ENCODE measurements at places on chromosomes 7 and 10.

DNA sequence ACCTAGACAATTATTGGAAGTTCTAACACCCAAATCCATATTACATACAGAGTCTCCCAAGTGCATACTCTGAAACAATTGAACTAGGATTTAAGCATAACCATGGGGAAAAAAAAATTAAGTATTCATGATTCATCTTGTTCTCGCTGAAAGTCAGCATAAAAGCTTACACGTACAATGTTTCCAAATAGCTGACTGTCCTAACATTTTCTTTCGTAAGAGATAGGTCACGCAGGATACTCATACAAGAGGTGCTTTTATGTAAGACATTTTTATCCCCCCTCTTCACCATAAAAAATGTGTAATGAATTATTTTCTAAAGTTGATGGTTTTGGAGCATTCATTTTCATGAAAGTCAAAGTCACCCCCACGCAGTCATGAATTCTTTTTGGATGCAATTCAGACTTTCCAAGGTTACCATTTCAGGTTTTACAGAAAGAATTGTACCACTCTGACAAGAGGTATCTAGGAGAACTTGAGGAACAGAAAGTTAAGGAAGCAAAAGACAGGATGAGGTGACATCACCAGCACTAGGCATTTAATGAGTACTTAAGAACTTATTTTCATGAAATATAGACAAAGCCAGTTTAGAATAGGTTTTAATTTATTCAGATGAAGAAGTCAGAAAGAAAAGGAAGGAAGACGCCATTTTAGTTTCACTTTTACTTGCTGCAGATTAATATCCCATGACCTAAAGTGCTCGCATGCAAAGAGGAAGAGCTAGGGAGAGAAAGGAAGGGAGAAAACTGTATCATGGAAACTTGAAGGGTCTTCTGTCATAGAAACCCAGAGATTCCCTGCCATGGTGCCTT is 55.8 kb downstream of the TMEM26 start:
- DNase-seq, result peak; percentile 21

DNA sequence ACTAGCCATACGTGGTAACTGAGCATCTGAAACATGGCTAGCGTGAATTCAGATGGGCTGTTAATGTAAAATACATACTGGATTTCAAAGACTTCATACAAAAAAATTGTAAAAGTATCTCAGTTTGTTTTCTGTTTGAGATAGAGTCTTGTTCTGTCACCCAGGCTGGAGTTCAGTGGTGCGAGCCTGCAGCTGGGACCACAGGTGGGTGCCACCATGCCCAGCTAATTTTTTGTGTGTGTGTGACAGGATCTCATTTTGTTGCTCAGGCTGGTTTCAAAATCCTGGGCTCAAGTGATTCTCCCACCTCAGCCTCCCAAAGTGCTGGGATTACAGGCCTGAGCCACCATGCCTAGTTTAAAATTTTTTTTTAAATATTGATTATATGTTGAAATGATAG is 4.5 kb downstream of the TMEM243 start:
- no peak for DNase-seq

- peak; percentile 50 for DNase-seq
Measured at GRCh38 chr7:141697211-141697871, 4.6 kb downstream of the DENND11 start.

DNA sequence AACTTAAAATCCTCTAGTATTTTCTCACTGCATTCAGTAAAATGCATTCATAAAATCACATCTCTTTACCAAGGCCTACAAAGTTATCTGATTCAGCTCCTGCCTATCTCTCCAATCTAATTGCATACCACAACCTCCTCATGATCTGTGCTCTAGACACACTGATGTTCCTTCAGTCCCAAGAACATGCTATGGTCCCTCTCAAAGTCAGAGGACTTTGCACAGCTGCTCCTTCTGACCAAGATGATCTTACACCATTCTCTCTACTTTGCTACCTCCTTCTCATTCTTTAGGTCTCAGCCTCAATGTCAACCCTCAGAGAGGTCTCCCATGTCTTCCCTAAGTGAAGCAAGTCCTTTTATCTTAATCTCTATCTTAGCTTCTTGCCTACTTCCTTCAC is 45.5 kb downstream of the CAV1 start:
- DNase-seq, result no peak

- DNase-seq, result no peak
Measured at GRCh38 chr10:1189166-1190051, 133.2 kb downstream of the WDR37 start.

DNA sequence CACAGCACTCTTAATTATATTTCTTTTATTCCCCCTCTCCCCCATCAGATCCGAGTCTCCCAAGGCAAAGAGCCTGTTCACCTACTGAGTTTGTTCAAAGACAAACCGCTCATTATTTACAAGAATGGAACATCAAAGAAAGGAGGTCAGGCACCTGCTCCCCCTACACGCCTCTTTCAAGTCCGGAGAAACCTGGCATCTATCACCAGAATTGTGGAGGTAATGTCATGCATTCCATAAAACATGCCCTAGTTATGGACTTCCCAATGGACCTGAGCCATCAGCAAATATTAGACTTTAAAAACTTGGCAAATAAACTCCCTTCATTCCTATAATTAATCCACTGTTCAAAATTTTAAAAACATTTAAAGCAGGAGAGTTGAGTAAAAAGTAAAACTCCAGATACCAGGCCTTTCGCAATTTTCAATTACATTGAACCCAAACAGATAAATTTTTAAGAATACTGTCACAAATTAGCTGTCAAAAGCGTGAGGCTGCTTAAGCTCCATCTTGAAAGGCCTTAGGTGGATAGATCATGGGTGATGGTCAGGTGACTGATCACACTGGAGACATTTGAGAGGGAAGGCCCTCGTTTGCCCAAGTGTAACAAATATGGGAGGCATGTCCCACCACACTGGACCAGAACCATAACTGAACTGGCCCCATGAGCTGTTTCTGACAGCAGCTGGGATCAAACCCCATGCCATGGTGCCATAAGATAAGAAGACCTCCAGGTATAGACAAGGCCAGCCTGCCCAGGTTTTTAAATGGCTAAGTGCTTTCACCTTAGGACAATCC is 46.9 kb upstream of the ARL4A start:
- no peak for DNase-seq

DNA sequence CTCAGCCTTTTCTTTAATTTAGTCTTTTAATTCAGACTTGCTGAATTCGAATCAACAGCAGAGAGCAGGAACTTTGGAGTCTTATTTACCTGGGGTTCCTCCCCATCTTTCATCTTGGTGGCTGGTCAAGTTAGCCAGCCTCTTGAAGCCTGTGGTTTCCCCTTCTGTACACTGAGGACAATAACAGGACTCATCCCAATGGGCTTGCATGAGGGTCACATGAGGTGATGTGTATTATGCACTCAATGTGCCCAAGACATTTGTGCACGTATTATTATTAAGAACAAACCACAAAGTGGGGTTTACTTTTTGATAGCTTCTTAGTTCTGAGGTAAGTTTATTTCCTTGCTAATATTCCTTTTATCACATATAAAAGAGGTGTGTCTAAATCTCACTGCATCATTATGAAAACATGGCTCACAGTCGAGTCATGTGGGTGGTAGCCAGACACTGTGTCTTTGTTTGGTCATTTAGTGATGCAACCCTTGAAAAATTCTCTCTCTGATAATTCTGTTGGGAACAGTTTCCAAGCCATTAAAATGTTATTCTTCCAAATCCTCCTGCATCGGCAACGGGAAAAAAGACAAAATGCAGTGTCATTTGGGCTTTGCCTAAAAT is 86.5 kb upstream of the GRB10 start:
- peak; percentile 90 for DNase-seq

GRCh38 chr7:77441046-77441445 is 24.9 kb upstream of the GSAP start:
- DNase-seq, result peak; percentile 44

All from foreskin fibroblast (primary cell).